Right atrium auricular region (tissue), 2 donors: ENCODE measurements at places on chromosomes 4 and X. TPM values are rescaled to one million over a fixed set of nuclear protein-coding genes. Genes with fewer than 3 reads are reported as not detected.
A peak's percentile ranks its signal among the peaks of the same experiment; 100 is the strongest.

DNA sequence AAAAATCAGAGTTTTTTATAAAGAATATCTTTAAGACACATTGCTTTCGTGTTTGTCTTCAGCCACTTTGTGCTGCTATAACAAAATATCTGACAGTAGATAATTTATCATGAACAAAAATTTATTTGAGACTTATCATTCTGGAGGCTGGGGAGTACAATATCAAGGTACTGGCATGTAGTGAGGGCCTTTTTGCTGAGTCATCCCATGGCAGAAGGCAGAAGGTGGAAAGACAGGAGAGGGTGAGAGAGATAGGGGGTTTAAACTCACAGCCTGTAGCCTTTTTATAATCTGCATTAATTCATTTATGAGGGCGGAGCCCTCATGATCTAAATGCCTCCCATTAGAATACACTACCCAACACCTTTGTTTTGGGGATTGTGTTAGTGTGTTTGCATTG lies 431.2 kb upstream of the FAM47C start:
- no peak overlapping the region for H3K4me3 ChIP-seq
- H3K27me3 ChIP-seq, result no peaks in the 10 kb centered on the region
- no peaks in the 10 kb centered on the region for H3K36me3 ChIP-seq

ARAP2 gene
- total RNA-seq, result 10.1 TPM

GRCh38 chr4:148445860-148446330 lies 3.7 kb upstream of the NR3C2 start:
- H3K36me3 ChIP-seq, result no peaks in the 10 kb centered on the region
- H3K4me1 ChIP-seq, result peaks cover 25% of the 10 kb centered on the region
- H3K27ac ChIP-seq, result peak overlapping the region; percentile 97
- H3K27me3 ChIP-seq, result no peaks in the 10 kb centered on the region
- H3K4me3 ChIP-seq, result peak overlapping the region; percentile 88

DNA sequence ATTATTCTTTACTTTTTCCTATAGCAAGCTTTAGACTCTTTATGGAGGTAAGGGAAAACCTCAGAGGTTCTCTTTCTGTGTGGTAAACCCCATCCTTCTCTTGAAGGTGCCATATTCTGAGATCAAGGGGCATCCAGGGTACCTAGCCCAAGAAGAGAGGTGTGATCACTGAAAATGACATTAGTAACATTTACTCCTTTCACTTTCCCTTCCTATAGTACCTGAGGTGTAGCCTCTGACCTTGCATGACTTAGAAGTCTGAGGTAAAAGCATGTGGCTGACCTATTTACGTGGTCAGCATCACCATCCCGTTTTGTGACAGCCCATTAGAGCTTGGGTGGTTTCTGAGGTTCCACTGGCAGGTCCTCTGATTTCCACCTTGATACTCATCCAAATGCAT lies 25.7 kb downstream of the SGMS2 start:
- H3K36me3 ChIP-seq, result no peaks in the 10 kb centered on the region
- DNase-seq, result no peak
- no peaks in the 10 kb centered on the region for H3K4me1 ChIP-seq
- H3K27me3 ChIP-seq, result no peaks in the 10 kb centered on the region

CDKL2 gene
- total RNA-seq, result 1.2 TPM

- no peaks in the 10 kb centered on the region for H3K4me1 ChIP-seq
- H3K4me3 ChIP-seq, result no peak overlapping the region
- no peak overlapping the region for H3K27ac ChIP-seq
- H3K27me3 ChIP-seq, result no peaks in the 10 kb centered on the region
- no peak for DNase-seq
Measured at GRCh38 chrX:41600291-41600690, 88.5 kb upstream of the GPR34 start.

DNA sequence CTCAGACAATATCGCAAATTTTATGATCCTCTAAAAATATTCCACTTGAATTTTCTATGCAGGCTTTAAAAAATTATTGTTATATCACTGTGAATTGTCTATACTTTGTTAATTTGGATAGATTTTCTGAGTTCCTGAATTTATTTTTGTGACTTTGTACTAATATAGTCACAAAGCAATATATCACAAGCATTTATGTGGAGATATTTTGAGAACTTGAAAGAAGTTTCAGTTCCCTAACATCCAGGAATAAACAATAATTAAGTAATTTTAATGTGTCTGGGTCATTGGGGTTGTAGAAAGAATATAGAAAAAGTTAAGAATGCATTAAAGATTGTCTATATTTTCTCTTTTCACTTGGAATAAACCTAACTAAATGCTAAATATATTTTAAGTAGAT lies 32.0 kb downstream of the CXCL8 start:
- no peak overlapping the region for H3K27ac ChIP-seq
- DNase-seq, result no peak
- H3K4me1 ChIP-seq, result peaks cover 5% of the 10 kb centered on the region

GRCh38 chr4:128660361-128661215 lies 148.9 kb upstream of the JADE1 start:
- DNase-seq, result peak; percentile 73
- no peak overlapping the region for H3K4me3 ChIP-seq
- no peaks in the 10 kb centered on the region for H3K27me3 ChIP-seq
- peaks cover 35% of the 10 kb centered on the region for H3K4me1 ChIP-seq

DNA sequence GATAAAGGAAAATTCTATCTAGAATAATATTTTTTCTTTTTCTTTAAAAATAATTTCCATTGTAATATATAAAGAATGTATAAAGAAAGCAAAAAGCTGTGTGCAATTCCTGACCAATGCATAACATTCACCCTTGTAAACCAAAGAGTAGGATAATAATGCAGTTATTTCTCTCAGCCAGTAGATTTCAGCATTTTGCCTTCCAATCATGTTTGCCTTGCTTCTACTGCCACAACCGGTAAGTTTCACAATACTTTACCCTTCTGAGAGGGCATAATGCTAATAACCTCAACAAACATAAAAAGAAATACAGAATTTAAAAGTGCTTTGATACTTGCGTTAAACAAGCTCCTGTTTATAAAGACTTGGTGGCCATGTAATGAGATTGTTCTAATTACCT lies 59.9 kb downstream of the CHIC2 start:
- no peaks in the 10 kb centered on the region for H3K36me3 ChIP-seq
- no peaks in the 10 kb centered on the region for H3K4me1 ChIP-seq
- no peak overlapping the region for H3K27ac ChIP-seq
- no peaks in the 10 kb centered on the region for H3K27me3 ChIP-seq
- no peak overlapping the region for H3K4me3 ChIP-seq

MAGEA9 gene
- not detected for total RNA-seq

PABPC1L2B gene
- not detected for total RNA-seq

DNA sequence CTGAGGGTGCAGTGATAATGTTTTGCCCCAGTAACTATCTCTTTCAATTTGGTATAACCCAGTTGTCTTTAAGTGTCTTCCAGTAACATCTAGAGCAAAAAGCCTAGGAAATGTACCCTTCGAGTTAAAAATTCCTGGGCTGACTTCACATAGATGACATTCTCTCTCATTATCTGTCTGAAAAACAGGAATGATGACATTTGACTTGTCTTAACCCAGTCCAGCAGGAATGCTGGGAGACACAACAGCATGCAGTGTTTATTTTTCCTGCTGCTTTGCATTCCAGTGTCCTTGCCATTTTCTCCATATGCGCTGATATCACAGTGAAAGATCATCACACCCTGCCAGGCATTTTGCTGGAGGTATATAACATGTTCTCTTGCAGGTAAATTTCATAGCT lies 130.0 kb downstream of the SOWAHB start:
- H3K27ac ChIP-seq, result no peak overlapping the region
- no peak for DNase-seq
- no peaks in the 10 kb centered on the region for H3K27me3 ChIP-seq
- H3K36me3 ChIP-seq, result peaks cover 19% of the 10 kb centered on the region

DNA sequence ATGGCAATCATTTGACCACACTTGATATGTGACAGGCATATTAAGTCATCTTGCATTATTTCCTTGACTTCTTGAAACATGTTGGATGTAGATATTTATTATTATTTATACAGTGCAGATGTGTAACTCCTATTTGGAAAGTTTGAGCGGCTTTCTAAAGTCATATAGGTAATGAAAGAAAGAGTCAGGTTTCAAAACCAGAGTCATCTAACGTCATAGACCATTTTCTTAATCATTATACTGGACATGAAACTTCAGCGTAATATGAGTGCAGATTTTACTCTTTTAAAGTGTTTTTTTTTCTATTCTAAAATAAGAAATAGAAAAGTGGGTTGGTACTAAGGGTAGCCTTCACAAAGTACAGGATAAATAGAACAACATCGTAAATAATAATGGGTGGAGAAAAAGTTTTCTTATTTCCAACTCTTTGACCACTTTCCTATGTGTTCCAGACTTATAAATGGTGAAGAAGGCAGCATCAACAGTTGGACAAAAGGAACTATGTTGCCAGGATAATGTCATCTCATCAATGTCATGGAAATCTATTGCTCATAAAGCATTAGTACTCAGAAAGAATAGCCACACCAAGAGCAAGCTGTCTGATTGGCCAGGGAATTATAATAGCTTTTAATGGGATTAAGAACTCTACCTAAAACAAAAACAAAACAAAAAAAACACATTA lies 108.0 kb upstream of the PCDH18 start:
- no peak for DNase-seq
- no peaks in the 10 kb centered on the region for H3K4me1 ChIP-seq

DNA sequence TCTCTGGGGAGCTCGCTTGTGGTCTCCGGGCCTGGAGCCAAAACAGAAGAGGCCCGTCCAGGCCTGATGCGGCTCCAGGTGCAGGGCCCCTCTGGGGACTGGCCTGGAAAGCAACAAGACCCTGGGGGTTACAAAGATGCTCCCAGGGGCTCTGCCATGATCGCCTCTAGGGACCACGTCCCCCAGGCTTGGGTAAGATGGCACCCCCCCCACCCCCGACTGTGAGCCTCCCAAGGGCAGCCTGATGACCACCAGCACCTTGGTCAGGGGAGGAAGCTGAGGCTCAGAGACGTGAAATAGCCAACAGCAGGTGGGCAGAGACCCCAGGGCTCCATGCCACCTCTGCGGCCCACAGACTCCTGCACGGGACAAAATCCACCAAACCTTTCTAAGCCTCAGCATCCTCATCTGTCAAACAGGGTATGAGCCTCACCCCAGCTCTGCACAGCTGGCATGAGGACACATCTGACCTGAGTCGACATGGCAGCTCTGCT lies 25.4 kb downstream of the C4orf50 start:
- H3K36me3 ChIP-seq, result no peaks in the 10 kb centered on the region
- DNase-seq, result no peak
- H3K4me3 ChIP-seq, result no peak overlapping the region

NEIL3 gene
- total RNA-seq, result 0.52 TPM

GRCh38 chr4:112674376-112674775 lies 37.4 kb downstream of the LARP7 start:
- H3K27me3 ChIP-seq, result no peaks in the 10 kb centered on the region
- no peaks in the 10 kb centered on the region for H3K36me3 ChIP-seq
- H3K4me1 ChIP-seq, result no peaks in the 10 kb centered on the region
- no peak overlapping the region for H3K4me3 ChIP-seq

DNA sequence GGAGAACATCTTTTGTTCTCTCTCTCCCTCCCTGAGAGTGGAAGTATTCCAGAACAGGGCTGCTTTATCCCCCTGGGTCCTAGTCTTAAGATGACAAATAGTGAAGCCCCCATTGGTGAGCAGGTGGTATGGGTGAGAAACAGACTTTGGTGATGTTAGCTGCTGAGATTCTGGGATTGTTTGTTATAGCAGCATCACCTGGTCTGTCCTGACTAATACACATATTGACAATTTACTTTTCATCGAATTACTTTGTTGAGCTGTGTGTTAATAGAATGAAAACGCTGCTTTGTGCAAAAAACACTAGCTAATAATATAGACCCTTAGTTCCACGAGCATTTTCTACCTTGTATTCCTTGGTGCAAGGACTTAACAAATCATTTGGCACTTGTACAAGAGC lies 133.5 kb downstream of the ASMT start:
- DNase-seq, result no peak
- no peak overlapping the region for H3K27ac ChIP-seq
- no peaks in the 10 kb centered on the region for H3K36me3 ChIP-seq
- no peaks in the 10 kb centered on the region for H3K27me3 ChIP-seq

NSUN7 gene
- 1.9 TPM for total RNA-seq

TCEAL7 gene
- total RNA-seq, result 7.8 TPM

JCHAIN gene
- total RNA-seq, result 2.7 TPM

DNA sequence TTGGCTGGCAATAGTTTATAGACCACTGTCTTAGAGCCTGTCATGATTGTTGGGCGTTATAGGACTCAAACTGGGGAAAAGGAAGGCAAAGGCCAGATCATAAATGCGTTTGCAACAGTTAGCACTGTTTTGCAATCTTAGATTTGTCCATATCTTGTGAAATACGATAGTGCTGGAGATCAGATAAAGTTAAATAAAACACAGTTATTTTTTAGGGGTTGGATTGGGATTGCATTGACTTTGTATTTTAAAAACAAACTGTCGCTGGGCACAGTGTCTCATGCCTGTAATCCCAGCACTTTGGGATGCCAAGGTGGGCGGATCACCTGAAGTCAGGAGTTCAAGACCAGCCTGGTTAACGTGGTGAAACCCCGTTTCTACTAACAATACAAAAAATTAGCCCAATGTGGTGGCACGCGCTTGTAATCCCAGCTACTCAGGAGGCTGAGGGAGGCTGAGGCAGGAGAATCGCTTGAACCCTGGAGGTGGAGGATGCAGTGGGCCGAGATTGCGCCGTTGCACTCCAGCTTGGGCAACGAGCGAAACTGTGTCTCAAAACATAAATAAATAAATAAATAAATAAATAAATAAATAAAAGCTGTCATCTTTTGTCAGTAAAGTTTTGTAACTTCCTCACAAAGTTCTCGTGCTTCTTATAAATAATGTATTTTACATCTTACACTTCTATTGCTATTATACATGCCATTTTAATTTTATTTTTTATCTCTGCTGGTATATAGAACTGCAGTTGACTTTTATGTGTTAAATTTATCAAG lies 117.2 kb downstream of the KDM6A start:
- H3K27me3 ChIP-seq, result no peaks in the 10 kb centered on the region
- H3K36me3 ChIP-seq, result no peaks in the 10 kb centered on the region
- DNase-seq, result no peak
- no peaks in the 10 kb centered on the region for H3K4me1 ChIP-seq

DNA sequence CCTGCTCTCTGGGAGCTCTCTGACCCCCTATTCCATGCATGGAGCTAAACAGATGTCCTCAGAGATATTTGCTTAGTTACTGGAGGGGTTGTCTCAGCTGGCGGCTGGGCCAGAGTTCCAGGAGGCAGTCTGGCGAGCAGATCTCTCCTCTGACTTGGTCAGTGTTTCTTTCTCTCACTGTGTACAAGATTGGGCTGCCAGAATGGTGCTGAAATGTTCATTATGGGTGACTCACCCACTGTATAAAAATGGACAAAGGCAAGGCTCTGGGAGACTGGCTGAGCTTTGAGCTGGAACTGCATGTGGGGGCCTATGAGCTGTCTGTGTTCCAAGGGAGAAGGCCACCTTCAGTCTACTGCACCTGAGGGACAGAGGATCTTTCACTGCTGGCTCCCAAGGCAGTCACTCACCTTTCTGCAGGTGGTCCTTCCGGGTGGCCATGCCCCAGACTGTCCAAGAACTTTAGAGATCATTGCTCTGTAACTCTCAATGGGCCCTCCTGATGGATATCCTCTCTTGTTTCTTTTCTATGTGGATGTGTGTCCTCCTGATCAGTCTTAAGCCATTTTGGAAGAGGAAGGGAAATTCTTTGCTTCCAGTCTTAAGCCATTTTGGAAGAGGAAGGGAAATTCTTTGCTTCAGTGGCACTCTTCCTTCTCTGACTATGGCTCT lies 88.2 kb downstream of the CFAP299 start:
- H3K27ac ChIP-seq, result no peak overlapping the region
- no peaks in the 10 kb centered on the region for H3K36me3 ChIP-seq
- no peaks in the 10 kb centered on the region for H3K4me1 ChIP-seq
- H3K27me3 ChIP-seq, result no peaks in the 10 kb centered on the region
- DNase-seq, result no peak
- no peak overlapping the region for H3K4me3 ChIP-seq

HEPH gene
- 45.5 TPM for total RNA-seq

GRCh38 chr4:125317525-125317877 lies 2.7 kb downstream of the FAT4 start:
- peak overlapping the region; percentile 76 for H3K4me3 ChIP-seq
- DNase-seq, result peak; percentile 76
- no peaks in the 10 kb centered on the region for H3K27me3 ChIP-seq
- H3K36me3 ChIP-seq, result no peaks in the 10 kb centered on the region

ENPP6 gene
- total RNA-seq, result not detected

USP46 gene
- total RNA-seq, result 19.1 TPM
